ENCODE measurements at places on chromosomes 2 and 18.
A peak's percentile ranks its signal among the peaks of the same experiment; 100 is the strongest.

DNA sequence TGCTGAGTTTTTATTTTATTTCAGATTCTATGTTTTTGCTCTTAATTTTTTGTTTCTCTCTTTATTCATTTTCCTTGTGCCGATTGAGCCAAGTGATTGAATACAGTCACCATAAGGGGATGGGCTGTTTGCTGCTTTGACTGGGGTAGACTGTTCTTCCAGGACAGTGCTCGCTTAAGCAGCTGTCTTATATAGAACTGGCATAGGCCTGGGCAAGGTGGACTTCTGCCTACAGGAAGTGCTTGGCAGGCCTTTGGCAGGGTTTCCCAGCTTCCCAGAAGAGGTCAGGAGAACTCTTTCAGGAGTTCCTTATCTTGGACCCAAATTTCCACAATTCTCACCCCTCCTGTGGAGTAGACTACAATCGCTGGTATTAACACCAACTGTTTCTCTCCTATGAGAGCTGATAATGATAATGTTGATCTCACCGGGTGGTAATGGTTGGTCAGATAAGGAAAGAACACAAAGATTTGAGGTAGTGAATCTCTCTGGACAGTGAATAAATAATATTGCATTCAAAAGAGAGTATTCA lies 207.5 kb upstream of the ST6GAL2 start:
- DNase-seq: no peak

GRCh38 chr2:237154884-237155851 lies 69.5 kb downstream of the COPS8 start:
- no peak for DNase-seq

DNA sequence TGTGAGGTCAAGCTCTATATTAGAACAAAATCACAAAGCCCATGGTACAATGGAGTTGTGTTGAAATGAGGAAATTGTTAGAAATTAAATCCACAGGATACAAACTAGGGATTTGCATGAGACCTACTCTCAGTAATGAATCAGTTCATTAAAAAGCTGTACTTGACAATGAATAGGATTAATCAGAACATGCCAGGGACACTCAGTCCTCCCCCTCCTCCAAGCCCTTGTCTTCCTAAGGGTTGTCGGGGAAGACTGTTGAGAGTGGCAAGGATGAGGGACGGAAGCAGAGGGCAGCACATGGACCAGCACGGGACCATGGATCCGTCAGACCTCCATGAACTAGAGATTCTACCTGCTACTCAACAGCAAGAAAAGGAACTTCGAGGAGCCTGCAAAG lies 39.8 kb downstream of the SPRED2 start:
- DNase-seq: no peak

GRCh38 chr2:216349366-216349765 lies 22.9 kb downstream of the MARCHF4 start:
- no peak for DNase-seq

GRCh38 chr2:88829607-88830463 lies 138.4 kb downstream of the RPIA start:
- DNase-seq: no peak

GRCh38 chr2:234334151-234334550 lies 162.7 kb downstream of the ARL4C start:
- no peak for DNase-seq

DNA sequence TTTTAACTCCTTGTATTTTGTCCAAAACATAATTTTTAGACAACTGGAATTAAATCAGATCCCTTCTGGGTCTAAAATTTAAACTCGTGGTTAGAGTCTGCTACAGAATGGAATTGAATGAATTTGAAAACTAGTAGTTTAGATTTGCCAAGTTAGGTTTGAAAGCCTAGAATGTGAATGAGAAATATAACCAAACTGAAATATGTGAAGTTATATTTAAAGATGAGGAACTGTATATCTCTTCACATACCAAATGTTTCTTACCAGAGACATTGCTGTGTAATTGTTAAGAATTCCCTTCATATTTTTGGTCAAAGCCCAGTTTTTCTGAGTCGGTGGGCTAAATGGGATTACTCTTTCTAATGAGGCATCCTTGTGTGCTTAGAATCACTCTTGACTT lies 74.2 kb downstream of the LPIN1 start:
- no peak for DNase-seq

DNA sequence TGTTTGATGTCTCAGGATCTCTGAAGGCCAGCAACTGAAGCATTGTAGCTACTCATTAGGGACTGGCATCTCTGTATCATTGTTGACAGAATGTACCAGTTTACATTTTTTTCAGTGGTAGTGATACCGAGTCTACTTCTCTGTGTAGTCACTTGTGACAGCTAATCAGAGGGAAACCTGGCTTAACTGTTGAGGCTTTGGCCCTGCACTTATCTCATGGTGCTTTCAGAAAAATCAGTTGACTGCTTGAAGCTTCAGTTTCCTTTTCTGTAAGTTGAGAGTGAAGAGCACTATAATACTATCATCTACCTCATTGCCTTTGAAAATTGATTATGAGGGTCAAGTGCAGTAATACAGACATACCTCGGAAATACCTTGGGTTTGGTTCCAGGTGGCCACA lies 90.0 kb downstream of the COMMD1 start:
- DNase-seq: no peak

DNA sequence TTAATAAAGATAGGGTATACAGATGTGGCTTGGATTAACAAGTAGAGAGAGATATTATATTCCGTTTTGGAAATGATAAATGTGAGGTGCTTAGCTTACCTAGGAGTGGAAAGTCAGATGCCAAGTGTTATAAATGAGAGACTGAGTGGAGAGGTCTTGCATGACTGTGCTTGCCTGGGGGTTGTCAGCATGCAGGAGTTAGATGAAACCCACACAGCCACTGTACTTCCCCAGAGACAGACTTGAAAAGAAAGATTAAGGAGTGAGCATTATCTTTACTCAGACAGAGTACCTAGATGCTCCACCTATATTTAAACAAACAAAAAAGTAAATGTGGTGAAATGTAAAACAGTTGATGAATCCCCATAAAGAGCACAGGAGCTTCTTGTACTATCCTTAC lies 482.7 kb downstream of the RIT2 start:
- no peak for DNase-seq

GRCh38 chr2:58666323-58666970 lies 425.3 kb upstream of the FANCL start:
- DNase-seq: no peak

DNA sequence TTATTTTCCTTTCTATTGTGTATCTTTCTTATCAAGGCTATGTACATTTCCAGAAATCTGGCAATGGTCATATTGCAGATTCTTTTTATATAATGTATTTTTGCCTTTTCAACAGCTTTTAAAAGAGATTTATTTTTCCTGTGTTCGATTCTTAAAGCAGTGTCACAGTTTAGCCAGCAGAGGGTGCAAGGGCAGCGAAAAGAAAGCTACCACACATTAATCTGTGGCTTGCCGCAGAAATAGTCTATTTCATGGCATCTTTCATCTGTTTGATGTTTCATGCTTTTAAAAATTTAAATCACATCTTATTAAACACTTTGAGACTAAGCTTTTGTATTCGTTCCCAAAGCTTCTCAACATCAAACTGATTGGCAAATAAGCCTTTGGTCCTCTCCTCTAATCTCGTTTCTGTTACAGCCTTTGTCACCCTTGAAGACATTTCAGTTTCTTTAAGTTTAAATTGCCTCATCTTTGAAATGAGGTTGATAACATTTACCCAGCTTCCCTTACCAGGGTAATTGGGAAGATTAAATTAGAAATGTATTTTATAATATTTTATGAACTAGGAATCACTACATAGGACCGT lies 73.3 kb downstream of the PIK3C3 start:
- DNase-seq: no peak

DNA sequence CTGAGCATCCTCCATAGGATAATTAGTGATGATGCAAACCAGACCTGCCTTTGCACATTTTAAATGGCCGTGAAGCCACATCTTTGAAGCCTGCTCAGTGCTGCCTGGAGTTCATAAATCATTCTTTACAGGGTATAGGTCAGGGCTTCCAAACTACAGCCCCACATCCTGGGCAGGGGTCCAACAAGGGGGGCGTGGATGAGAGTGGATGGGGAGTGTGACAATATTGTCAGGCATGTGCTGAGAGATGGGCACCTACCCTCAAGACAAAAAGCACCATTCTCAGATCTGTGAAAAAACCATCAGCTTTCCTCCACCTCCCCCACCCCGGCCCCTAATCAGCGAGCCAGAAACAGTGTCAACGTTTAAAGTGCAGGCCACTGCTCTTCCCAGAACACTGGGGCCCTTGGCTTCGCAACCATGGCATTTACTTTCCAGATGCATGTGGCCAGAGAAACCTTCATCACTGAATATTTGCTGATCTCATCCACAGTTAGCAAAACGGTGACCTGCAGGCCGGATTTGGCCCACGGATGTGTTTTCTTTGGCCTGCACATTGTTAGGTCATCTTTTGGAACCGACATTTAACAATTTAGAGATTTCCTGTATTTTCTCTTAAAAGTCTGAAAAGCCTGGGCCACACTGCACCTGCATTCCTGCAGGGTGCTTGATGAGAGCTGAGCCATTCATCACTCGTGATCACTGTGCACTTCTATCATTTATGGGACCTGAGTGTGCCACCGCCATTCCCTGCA lies 130.7 kb downstream of the ANKRD44 start:
- DNase-seq: no peak

DNA sequence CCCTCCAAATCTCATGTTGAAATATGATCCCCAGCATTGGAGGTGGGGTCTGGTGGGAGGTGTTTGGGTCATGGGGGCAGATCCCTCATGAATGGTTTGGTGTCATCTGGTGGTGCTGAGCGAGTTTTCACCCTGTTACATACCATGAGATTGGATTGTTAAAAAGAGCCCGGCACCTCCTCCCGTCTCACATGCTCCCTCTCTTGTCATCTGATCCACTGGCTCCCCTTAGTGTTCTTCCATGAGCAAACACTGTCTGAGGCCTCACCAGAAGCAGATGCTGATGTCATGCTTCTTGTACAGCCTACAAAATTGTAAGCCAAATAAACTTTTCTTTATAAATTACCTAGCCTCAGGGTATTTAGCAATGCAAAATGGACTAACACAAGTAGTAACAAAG lies 405.0 kb upstream of the SLC39A10 start:
- no peak for DNase-seq

GRCh38 chr2:231672617-231673347 lies 35.5 kb upstream of the PTMA start:
- DNase-seq: peak; percentile 88

- no peak for DNase-seq
Observed at GRCh38 chr18:34709750-34710441, at the start of gene DTNA. TSS of gene DTNA (plus strand) at chr18:34710298. CDS start at chr18:34755977, 45,679 bp downstream.

- DNase-seq: no peak
Observed at GRCh38 chr2:68871159-68871764, at the start of gene BMP10. TSS of gene BMP10 (minus strand) at chr2:68871397. CDS start at chr2:68871358, 39 bp downstream.

DNA sequence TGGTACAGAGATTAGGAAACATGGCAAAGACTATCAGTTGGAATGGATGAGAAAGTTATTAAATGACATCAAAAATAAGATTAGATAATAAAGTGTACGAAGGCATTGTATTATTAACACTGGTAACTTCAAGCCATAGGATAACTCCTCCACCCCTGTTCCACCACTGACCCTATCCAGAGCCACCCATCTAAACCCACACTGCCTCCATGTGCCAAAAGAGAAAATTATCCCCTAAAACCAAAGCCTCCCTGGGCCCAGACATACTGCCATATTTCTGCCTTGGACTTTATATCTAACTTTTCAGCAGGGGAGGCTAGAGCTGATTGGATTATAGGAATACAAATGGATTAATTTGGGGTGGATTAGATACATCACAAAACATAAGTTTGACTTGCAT lies 443.7 kb downstream of the BCL11A start:
- DNase-seq: no peak

- no peak for DNase-seq
Observed at GRCh38 chr18:67425672-67426071, 90.8 kb downstream of the DSEL start.

DNA sequence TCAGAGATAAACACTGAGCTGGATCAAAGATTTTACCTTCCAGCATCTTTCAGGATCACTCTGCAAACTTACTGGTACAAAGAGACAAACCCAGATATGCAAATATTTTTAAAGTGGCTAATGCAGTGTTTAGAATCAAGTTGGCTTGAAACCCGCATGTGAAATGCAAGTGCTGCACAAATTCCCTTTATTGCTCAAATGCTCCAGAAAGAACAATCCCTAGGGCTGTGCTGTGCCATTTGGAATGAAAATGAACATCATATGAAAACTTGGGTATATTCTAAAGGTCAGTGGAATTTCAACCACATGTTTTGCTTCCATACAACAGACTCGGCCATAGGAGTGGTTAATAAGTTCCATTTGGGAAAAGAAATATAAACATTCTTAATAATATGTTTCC lies 139.1 kb downstream of the VWC2L start:
- DNase-seq: no peak

DNA sequence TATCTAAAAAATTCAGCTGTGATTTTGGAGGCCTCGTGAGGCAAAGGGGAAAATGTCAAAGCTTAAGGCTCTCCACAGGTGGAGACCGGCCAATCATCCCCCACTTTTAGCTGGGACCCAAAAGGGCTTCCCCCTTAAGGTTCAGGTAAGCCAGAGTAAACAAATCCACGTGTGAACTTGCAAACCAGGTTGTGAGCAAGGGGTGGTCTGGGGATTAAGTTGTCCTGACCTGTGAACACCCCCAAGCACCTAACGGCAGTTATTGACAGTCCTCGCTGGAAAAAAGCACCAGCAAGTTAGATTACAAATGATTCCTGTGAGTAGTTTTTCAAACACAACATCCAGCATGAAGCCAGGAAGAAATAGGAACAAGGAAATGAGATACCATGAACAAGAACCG lies 42.9 kb downstream of the MYO7B start:
- no peak for DNase-seq

- peak; percentile 78 for DNase-seq
Observed at GRCh38 chr18:3450012-3450798, at the start of gene TGIF1. TSS of gene TGIF1 (plus strand) at chr18:3450172. CDS start at chr18:3450490, 318 bp downstream.

Data from NCI-H2029 (cell line).